ENCODE measurements at places on chromosomes 6 and 20.

- DNase-seq: no peak
Observed at GRCh38 chr6:97687916-97688315, 404.9 kb upstream of the MMS22L start.

DNA sequence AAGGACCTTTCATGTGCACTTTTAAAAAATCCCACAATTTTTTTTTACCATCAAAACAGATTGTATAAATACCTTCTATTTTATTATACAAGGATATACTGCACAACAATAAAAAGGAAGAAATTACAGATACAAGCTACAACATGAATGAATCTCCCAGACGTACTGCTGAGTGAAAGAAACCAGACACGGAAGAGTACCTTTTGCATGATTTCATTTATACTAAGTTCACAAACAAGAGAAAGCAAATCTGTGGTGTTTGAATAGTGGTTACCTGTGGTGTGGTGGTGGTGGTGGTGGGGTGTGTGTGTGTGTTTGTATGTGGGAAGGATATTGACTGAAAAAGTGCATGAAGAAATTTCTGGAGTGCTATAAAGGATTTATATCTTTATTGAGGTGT, 6.8 kb upstream of the PLCB4 start:
- DNase-seq: no peak

DNA sequence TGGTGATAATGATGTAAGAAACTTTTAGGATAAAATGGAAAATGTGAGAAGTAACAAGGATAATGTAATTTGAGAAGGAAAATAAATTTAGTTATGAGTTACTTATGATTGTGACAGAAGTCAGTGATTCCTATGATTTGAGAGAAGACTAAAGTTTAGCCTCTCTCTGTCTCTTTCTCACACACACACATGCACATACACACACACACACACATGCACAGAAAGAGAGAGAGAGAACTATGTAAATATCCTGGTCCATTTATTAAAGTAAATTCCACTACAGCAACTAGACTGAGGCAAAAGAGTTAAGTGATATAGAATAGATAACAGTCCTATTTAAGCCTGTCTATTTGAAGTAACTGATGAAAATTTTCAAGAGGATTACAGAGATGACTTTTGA, 375.2 kb downstream of the CD109 start:
- DNase-seq: no peak

DNA sequence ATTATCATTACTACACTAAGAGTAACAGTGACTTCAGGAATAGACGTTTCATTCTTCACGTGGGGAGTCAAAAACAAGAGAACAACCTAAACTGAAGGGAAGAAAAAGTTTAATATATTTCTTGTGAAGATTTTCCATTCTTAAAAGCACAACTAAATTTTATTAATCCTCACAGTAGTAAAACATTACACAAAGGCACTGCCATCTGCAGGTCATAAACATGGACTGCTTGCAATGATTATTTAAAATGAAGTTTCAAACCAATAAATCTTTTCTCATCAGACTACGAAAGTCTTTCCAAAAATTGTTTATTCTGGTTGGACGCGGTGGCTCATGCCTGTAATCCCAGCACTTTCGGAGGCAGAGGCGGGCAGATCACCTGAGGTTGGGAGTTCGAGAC, 2.6 kb downstream of the NCOA5 start:
- DNase-seq: no peak

DNA sequence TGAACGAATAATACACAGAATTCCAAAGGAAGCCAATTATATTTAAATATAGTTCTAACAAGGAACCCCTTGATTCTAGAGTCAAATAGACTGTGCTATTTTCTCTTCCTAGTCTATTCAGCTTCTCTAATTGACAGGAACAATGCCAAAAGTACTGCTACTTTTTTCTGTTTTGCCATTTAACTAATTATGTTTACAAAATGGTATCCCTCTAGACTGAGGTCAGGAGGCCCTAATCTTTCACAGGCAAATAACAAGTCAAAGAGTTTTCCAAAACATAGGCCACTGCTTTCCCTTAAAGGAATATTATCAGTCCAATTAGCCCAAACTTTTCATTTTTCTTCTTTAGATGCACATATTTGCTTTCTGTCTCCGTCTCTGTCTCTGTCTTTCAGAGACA, 539.3 kb downstream of the RFPL4B start:
- no peak for DNase-seq

- no peak for DNase-seq
Observed at GRCh38 chr6:28118217-28118616, 6.2 kb upstream of the ZSCAN16 start.

GRCh38 chr20:36850759-36851158, 25.2 kb upstream of the TLDC2 start:
- no peak for DNase-seq

DNA sequence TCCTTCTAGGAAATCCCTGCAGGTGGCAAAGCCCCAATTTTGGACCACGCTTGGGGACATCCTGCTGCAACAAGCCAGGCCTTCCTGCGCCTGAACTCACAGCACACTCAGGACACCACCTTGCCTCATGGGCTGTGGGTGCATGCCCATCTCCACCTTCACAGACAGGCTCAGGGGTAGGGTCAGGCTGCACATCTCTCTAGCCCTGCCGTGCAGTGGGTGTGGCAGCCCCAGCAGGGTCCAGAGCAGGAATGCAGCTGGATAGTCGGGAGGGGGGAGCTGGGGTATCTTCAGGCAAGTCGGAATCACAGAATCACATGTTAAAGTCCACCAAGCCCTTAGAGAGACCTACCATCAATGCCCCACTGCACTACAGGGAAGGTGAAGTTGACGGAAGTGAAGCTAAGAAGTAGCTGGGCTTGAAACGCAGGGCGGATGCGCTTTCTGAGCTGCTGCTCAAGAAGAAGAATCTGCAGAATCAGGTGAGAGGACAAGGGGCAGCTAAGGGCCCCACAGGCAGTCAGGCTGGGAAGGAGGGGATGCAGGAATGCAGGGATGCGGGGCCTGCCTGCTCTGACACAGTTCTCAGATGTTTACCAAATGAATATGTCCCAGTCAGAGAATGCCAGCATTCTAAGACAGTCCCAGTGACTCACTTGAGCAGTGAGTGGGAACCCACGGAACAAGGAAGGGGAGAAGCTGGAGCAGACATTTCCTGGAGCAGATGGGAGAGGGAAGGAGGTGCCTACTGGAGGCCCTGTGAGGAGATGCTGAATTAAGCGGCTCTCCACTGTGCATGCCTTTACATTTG, 11.3 kb downstream of the SERPINB6 start:
- no peak for DNase-seq

GRCh38 chr6:160428818-160429619, 80.8 kb downstream of the SLC22A3 start:
- no peak for DNase-seq

DNA sequence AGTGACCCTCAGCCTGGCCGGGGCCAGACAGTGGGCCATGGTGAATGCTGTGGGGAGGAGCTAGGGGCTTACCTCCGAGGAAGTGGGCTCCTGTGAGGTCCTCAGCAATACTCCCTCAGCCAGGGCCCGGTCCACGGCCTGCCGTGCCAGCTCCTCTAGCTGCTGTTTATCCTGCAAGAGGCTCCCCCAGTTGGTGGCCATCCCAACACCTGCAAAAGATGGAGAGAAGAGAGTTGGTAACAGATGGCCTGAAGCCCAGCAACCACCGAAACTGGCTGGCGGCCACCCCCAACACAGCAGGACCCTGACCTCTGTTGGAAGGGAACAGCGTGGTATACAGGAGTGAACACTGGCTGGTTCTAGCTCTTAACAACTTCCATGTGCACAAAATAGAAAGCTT, 4.0 kb downstream of the GSS start:
- no peak for DNase-seq

DNA sequence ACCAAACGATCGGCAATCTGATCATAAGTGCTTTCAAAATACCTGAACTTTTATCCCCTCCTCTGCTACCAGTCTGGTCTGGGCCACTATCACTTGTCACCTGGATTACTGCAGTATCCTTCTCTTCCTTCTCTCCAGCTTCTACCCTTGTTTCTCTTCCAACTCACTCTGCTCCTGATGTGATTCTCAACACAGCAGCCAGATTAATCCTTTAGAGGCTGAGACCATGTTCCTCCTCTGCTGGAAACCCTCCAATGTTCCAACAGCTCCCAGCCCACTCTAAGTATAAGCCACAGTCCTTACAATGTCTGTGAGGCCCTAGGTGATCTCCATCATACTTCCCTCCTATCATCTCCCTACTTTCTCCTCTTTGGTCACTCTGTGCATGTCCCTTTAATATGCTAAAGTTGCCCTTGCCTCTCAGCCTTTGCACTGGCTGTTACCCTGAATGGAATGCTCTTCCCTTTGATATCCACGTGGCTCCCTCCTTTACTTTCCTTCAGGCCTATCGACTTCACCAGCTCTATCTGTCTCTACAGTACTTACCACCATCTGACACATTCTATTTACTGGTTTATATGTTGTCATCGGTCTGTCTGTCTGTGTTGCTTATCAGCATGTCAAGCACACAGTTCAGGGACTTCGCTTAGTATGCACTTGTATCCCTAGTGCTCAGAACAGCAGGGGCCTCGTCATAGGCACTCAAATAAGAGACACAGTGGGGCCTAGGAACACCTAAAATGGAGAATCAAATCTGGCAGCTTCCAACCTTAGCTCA, 35.0 kb upstream of the RNF24 start:
- DNase-seq: no peak

- DNase-seq: no peak
Observed at GRCh38 chr6:129565811-129566210, 144.2 kb downstream of the ARHGAP18 start.

- no peak for DNase-seq
Observed at GRCh38 chr20:4546342-4546741, 175.4 kb upstream of the PRND start.
